ENCODE measurements at places on chromosomes 16 and 17.

- no peak for DNase-seq
Measured at GRCh38 chr17:20993863-20994778, 48.7 kb downstream of the USP22 start.

DNA sequence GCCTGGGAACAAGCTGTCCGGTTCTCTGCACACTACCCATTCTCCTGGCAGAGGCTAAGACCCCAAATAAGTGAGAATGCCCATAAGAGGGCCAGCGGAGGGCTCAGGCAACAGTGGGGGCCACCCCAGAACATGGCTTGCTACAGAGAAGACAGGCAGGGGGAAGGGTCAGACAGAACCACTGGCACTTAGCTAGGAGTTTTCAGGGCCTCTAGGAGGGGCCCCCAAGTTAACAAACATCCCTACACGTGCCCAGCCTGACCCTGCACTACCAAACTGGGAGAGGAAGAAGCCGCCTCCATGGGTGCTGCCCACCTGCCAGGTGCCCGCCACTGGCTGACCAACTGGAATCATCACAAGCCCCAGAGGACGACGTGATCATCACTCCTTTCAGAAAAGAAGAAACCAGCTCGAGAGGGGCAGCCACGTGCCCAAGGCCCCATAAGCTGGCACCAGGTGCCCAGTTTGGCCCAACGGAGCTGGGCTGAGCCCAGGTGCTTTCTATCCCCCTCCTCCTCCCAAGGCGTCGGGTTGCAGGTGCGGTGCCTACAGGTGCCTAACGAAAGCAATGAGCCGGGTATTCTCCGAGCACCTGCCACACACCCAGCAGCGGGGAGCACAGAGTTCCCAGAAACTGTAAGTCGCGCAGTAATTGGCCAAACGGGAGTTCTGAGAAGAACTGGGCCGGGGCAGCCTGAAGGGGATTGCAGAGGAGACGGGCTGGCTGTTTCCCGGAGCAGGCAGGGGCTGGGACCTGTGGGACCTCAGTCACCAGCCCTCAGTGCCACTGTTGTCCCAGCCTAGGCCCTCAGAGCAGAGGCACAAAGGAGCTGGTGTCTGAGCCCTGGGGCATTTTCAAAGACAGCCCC lies 13.2 kb downstream of the RPH3AL start:
- no peak for DNase-seq

GRCh38 chr16:57805176-57805575 lies 2.9 kb upstream of the KIFC3 start:
- DNase-seq = no peak

GRCh38 chr17:27982688-27983087 lies 59.8 kb upstream of the NLK start:
- no peak for DNase-seq

GRCh38 chr17:21004016-21004930 lies 38.5 kb downstream of the USP22 start:
- no peak for DNase-seq

- DNase-seq = no peak
Measured at GRCh38 chr17:15378243-15378642, 36.8 kb upstream of the TEKT3 start.

GRCh38 chr16:50407351-50407750 lies 38.6 kb upstream of the BRD7 start:
- no peak for DNase-seq

DNA sequence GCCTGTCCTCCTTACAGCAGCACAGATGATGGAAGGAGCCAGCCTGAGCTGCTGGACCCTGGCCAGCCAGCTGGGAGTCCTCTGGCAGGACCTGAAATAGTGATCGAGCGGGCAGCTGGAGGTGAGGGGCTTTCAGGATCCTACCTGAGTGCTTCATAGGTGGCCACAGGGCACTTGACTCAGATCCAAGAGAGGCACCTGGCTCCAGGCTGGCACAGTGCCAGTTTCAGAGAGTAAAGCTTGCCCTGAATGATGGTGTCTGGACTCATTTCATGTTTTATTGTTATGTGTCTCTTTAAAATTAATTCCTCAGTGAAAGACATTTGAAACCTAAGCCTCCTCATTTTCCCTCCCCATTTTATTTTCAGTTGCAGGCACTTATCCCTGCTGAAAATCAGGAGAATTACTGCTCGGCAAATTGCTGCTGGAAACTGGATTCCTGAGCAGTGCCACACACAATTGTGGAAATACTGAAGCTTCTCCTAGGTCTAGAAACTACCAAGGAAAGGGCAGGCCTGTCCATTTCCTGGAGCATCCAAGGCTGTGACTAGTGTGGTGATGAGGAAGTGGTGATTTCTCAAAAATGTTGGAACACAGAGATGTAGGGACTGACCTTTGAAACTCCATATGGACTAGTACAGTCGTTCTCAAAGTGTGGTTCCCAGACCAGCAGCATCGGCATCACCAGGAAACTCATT lies 16.1 kb upstream of the ADAMTS18 start:
- no peak for DNase-seq

GRCh38 chr17:4332296-4332970 lies 34.0 kb downstream of the UBE2G1 start:
- DNase-seq = peak; percentile 45

DNA sequence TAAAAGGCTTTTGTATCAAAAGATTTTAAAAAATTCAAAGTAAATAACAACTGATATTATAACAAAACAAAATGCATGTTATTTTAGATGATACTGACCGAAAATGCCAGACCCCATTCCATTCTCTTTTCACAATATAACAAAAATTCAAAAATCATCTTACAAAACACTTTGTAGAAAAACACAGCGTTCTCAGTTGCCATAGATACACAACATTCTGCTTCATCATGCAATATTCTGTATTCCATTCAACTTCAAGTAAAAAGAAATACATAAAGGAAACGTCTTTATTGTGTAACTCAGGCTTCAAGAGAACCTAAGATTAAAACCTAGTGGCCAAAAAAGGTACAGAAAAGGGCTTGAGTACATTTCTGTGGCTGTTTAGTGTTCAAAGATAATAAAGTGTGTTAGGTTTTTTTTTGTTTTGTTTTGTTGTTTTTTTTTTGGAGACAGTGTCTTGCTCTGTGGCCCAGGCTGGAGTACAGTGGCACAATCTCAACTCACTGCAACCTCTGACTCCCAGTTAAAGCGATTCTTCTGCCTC lies 250.5 kb downstream of the CEP112 start:
- DNase-seq = no peak

GRCh38 chr17:16585796-16586195 lies 16.8 kb upstream of the ZNF287 start:
- no peak for DNase-seq

GRCh38 chr17:57338257-57338914 lies 82.1 kb downstream of the MSI2 start:
- no peak for DNase-seq

- DNase-seq = no peak
Measured at GRCh38 chr16:50960517-50961202, 190.4 kb downstream of the SALL1 start.

DNA sequence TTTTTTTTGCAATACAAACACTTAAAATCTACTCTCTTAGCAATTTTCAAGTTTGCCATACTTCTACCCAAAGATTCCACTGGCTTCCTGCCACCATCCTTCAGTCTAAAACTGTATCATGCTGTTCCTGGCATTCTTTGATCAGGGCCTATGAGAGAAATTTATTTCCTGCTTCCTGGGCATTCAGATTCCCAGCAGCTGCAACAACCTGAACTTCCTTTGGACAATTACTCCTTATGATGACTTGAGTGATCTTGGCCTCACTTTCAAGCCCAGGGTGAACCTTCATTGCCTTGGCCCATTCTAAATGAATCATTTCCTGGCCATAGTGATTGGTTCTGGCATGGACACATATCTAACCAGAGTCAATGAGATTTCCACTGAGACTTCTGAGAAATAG lies 18.0 kb upstream of the MON1B start:
- peak; percentile 3 for DNase-seq

DNA sequence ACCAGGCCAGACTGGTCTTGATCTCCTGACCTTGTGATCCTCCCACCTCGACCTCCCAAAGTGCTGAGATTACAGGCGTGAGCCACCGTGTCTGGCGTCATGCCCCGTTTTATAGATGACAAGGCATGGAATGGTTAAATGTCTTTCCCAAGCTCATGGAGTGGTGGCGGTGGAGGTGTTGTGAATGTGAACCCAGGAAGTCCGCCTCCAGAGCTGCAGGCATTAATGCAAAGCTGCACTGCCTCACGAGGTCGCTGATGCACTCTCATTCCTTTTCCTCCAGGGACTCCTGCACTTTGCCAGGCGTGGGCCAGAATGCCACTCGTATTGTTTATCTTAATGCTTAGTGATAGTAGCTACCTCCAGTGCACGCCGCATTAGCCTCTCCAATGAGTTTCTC lies 149.6 kb downstream of the WWOX start:
- no peak for DNase-seq

DNA sequence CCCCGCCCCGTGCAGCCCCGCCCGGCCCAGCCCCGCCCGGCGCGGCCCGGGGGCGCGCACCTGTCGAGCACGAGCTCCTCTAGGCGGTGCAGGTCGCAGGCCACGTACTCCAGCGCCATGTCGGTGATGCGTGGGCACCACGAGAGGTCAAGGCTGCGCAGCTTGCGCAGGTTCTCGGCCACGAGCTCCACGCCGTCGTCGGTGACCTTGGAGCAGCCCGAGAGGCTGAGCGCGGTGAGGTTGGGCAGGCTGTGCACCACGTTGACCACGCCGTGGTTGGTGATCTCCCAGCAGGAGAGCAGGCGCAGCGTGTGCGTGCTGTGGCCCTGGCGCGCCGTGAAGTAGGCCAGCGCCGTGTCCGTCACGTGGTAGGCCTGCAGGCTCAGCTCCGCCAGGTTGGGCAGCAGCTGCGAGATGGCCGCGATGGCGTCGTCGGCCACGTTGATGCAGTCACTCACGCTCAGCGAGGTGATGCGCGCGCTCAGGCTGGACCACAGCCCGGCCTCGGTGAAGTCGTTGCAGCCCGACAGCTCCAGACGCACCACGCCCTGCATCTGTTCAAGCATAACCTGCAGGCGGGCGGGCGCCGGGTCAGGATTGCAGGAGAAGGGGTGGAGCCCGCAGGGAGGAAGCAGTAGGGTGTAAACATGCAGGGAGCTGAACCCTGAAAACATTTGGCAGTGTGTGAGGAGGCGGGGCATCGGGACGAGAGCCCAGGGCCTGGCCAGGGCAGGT lies 5.3 kb upstream of the WDR24 start:
- DNase-seq = no peak

- no peak for DNase-seq
Measured at GRCh38 chr16:80723091-80723490, 81.3 kb downstream of the CDYL2 start.

GRCh38 chr16:85136702-85137322 lies 24.5 kb upstream of the CIBAR2 start:
- DNase-seq = no peak

DNA sequence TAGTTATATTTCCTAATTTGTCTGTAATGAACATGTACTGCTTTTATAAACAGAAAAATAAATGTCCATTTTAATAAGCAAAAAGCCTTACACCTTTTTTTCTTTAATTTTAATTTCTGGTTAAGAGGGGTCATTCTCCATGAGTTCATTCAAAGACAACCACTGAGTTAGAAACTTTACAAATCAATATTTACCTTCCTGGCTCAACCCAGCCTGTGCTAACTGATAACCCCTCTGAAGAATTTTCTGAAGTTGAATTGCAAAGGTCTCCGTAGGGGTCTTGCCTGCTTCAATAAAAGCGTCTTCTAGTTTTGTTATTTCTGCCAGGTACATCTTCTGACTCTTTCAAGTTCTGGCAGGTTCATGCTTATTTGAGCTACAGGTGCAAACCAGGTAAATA lies 440.4 kb upstream of the SALL1 start:
- DNase-seq = no peak

DNA sequence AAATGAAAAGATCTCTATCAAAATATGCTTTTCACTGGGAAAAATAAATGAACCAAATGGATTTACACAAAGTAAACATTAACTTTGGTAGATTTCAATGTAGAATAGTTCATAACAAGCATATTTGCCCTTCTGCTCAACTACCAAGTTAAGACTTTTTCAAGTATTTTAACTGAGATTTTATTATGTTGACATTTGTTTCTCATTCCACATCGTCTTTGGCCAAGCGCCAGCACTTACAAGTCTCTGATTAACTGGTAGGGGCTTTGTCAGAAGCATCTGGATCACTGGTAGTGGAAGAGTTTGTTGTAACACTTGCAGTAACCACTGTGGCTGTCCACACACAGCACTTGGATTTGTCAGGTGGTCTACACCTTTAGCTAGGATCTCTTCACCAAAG lies 22.9 kb downstream of the SLFN12L start:
- DNase-seq = peak; percentile 14

DNA sequence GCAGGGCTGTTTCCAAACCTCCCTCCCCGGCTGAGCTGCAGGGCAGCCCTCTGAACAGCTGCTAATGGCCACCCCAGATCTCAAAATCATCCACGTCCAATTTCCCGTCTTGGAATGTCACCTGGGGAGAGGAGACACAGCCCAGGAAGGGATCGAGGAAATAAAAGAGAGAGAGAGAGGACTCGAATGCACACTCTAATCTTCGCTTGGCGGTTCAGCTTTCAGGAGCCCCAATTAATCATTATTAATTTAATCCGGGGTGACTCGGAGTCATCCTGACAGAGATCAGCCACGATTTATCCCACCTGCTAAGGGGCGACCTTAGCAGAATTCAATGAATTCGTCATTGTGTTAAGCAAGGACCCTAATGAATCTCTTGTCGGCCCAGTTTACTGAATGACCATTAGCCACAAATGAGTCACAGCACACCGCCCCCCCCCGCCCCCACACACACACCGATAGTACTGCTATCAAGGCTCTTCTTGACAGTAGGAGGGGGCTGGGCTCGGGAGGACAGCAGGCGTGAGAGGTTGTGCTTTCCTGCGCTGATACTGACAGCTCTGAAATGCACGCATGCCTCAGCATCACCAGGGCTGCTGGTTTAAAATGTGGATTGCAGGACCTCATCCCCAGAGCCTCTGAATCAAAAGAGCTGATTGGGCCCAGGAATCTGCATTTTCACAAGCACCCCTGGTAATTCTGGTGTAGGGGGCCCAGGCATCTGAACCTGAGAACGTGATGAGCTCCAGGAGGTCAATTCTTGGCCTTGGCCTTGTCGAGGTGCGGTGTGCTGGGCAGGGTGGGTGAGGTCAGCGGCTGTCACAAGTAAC lies 190.0 kb upstream of the CIBAR2 start:
- peak; percentile 45 for DNase-seq

DNA sequence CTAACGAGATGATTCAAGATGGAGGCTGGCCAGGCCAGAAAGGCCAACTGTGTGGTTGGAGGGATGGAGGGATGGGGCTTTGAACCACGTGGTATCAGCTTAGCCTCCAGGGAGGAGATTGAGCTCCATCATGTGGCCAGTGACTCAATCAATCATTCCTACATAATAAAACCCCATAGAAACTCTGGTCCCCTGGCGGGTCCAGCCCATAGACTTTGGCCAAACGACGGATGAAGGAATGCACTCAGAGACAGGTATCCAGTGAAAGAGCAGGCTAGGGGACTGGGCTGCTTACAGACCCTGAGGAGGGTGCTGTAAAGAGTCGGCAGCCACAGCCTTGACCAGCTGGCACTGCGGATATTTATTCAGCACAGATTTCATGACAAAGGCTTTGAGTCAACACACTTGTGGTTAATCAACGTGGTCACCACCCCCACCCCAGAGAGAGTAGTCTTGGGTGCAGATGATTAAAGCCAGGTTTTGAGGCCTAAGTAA lies 308.7 kb upstream of the TNRC6C start:
- DNase-seq = peak; percentile 7
